ENCODE measurements at places on chromosomes 3 and 15.

DNA sequence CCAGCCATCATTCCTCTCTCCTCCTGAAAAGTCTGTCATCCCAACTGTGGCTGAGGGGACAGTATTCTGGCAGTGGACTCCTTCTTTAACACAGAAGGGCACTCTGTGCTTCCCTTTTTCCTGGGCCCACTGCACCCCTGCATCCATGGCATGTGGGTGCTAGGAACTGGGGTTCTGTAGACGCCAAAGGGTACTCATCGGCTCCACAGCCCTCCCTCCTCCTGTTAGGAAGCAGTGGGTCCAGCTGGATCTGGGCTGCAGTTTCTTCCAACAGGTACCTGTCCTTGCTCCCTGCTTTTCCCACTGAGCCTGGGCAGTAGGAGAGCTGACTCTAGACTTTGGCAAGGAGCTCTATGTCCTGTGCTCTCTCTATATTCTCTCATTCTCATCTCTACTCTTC is 6.4 kb upstream of the MANF start:
- DNase-seq: no peak

DNA sequence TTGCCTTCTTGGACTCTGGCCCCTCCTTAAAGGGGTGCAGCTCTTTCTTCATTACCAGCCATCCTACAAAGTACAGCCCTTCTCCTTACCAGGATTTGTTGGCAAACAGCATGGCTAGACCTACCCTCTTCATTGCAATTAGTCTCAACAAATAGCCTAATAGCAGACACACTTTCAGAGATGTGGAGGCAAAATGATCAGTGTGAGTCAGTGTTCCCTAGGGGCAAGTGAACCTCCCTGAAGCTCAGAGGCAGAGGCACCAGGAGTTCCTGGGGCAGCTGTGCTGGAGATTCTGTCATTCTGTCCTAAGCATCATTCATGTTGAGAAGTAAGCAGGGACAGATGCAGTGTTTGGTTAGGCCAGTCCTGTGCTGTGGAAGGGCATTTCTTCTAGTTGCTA is 14.6 kb upstream of the MECOM start:
- no peak for DNase-seq

DNA sequence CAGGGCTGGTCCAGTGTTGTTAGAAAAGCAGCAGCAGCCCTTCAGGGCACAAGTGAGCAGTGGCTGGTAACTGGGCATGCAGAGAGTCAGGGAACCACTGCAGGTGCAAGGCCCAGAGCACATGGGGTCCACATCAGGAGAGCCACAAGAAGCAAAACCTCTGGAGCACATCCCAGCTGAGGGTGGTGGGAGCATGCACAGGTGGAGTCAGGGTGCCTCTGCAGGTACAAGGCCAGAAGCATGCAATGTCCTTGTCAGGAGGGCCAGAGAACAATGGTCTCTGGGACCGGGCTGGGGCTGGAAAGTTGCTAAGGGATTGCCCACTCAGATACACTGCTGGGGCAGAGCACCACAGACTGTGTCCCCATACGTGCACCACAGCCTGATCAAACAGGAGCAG is 226.1 kb upstream of the UBE2E2 start:
- DNase-seq: no peak

GRCh38 chr3:117355566-117355965 is 646.0 kb downstream of the TUSC7 start:
- DNase-seq: peak; percentile 36

GRCh38 chr3:52792961-52793695 is 1.5 kb upstream of the ITIH3 start:
- DNase-seq: no peak

DNA sequence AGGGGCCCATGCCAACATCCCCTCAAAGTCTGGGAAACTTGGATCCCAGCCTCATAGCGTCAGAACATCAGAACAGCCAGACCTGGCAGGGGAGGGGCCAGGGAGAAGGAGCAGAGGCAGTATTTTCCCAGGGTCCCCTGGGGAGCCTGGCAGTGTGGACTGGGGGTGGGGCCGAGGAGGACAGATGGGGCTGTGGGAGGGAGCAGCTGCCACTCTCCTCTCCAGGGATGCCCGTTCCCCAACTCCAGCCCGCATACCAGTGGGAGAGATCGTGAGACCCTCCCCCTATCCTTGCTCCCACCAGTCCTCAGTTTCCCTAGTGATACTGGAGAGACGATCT is 6.5 kb upstream of the DNAJB8 start:
- no peak for DNase-seq

- no peak for DNase-seq
Observed at GRCh38 chr3:12890610-12891390, 49.4 kb upstream of the RPL32 start.

DNA sequence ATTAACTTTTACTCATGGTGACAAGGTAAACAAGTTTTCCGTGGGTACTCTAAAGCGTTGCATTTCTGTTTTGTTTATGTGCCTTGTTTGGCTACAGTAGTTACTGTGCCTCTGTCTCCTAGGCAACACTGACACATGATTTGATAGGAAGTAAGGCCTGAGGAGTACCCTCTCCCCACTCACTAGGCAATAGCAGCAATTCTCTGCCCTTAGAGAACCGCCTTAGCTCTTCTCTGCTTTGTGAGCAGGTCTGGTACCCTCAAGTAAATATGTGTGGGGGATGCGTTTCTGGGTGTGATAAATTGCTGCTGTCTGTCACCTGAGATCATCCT is at the start of gene IL5RA:
TSS of gene IL5RA (minus strand) at position 76 of the 332 bp plus-strand sequence. CDS start 5,390 bp downstream, outside the sequence.
- peak; percentile 35 for DNase-seq

DNA sequence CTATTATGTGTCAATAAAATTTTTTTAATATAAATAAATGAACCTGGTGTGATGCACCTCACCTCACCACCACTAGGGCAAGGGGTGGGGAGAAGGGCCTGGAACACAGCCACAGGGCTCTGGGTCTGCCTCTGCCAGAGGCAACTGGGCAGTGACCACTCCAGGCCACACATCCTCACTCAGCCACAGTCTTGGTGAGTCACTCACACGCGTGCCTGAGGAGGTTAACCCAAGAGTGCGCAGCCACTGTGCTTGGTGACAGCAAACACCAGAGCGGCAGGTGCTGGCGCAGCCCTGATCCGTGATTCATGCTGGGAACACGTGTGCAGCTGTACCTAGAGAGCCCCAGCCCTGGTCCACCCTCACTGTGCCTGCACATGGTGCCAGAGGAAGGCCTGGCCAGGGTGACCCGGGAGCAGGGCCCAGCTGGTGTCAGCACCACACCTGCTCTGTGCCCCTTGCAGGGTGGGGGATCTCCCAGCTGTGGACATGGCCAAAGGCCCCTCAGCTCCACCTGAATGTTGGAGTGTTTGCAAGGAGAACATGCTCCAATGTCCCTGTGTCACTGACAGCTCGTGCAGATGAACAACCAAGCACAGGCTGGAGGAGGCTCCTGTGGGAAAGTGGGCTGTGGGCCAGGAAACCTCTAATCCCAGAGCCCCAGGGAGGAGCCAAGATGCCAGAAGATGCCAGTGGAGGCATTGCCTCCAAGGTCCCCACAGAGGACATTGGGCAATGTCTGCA is 2.1 kb downstream of the SLC41A3 start:
- peak; percentile 21 for DNase-seq

- no peak for DNase-seq
Observed at GRCh38 chr3:27378331-27378730, 9.1 kb upstream of the NEK10 start.

DNA sequence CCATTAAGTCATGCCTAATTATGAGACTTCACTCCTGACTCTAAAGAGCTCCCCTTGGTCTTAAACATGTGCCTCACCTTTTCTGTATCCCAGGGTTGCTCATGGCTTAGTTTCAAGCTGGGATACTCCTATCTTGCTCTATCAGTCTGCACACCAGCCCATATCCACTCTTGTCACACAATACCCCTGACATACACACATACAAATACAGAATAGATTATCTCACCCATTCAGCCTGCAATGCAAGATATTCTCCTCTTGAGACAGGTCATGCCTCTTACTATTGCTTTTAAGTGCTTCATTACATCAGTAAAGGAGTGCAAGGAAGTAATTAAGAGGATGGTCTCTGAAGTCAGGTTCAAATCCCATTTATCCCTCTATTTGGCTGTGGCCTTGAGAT is 587.3 kb downstream of the IGSF11 start:
- no peak for DNase-seq

- DNase-seq: peak; percentile 74
Observed at GRCh38 chr3:72487078-72487765, 361.0 kb downstream of the SHQ1 start.

GRCh38 chr3:153162513-153163392 is 727 bp downstream of the RAP2B start:
- DNase-seq: no peak

DNA sequence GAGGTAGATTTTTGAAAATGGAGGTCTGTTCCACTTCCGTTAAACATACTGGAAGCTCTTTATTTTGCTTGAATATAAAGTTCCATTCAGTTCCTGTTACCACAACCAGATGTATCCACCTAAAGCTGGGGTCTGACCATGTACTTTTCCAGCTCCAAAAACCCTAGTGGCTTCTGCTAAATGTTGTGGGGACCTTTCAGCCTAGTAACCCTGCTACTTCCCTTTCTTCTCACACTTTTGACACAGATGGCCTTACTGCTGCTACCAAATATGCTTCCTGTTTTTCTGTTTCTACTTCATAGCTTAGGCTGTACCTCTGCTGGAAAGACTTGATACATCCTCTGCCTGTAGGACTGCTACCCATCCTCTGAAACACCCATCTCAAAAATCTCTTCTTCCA is 87.8 kb downstream of the COL6A6 start:
- DNase-seq: no peak

DNA sequence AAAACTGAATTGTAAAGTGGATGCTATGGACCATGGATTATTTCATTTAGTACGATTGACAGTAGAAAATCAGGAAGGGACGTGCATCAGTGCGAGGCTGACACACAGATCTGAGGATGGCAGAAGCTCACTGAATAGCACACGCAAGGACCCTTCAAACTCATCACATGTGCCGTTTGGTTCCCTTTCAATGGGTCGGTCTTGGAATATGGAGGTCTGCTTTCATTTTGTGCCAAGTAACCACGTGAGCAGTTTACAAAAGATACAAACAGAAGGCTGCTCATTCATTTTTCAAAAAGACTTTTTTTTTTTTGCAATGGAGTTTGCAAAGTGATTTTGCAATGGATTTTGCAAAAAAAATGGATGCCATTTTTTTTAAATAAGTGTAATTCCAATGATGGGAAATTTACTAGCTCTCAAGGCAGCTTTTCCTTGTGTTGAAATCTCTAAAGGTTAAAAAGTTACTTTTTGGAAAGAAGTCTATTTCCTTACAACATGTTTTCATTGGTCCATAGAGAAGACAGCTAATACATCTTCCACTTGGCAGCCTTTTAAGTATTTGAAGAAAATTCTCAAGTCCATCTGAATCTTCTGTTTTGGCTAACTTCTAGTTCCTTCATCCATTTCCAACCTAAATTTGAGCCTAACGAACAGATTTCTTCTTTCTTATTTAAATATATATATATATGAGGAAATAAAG is 392.3 kb upstream of the TPRG1 start:
- DNase-seq: no peak

- DNase-seq: no peak
Observed at GRCh38 chr3:100029689-100030088, 84.6 kb downstream of the FILIP1L start.

GRCh38 chr3:33083958-33084357 is 13.0 kb downstream of the GLB1 start:
- no peak for DNase-seq

DNA sequence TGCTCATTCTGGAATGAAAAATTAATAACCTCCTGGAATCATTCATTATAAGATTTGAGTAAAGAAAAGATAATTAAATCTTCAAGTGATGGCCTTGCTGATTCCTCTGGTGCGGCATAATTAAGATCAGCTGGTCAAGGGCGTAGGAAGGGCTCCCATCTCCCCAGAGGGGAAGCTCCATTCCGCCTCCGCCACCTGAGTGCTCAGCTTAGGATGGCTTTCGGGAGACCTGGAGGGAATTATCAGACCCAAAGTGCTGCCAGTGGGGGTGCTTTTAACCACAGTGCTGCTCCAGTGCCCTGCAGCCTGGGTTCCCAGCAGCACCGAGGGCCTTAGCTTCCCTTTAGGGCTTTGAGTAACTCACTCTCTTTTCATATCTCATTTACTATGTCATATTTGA is 556.6 kb upstream of the RGMA start:
- no peak for DNase-seq

GRCh38 chr15:70741677-70742293 is 21.6 kb downstream of the UACA start:
- peak; percentile 23 for DNase-seq

GRCh38 chr15:26879706-26880105 is 12.8 kb downstream of the GABRA5 start:
- no peak for DNase-seq

DNA sequence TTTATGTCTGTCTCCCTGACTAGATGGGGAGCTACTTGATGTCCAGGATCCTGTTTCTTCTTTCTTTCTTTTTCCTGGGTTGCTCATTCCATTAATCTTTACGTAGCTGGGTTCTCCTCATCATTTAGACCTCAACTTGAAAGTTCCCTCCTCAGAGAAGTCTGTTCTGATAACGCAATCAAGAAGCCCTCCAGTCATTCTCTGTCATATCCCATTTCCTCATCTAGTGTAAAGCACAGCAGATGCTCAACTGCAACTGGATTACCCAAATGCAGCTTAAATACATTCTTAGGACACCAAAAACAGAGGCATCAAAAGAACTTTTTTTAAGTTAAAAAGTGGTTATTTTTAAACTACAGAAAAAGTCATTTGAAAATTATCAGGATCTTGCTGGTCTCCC is 51.7 kb upstream of the ST3GAL6 start:
- DNase-seq: no peak

DNA sequence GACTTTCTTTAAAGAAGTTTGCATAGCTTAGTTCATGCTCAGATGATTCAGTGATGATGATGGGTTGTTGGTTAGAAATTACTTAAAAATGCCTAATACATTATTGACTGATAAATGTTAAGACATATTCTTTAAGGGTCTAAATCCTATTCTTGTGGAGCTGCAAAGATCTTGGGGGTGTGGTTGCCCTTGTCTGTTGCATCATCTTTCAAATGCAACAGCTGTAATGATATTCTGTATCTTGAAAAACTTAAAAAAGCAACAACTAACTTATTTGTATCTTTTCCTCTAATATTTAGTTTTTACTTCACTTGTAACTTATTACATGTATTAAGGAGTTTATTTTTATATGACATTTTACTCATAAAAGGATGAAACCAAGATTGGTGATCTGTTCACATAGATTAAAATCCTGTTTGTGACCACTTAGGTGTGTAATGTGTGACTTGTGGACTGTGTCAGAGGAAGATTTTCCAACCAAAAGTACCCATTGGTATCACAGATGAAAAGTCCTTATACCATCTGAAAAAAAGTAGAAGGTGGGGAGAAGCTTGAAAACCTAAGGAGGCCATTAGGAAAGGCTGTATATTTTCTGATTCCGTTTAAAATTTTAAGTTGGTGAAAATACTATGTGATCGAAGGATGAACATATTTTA is 142.8 kb downstream of the IGF1R start:
- DNase-seq: no peak

DNA sequence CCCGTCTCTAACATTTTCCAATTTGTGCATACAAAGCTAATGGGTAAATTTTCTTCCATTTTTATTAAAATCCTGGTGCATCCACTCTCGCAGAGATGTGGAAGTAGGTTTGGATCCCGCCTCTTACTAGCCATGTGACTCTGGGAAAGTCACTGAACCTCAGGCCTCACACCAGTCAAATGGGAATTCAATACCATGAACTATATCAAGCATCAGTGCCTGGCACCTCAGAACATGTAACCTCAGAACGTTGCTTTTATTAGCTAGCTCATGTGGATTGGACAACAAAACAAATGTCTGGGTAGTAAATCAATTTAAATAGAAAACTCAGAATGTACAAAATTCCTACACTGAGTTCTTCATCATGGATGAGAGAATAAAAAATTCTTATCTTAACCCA is 60.7 kb downstream of the ANXA2 start:
- DNase-seq: no peak

- peak; percentile 8 for DNase-seq
Observed at GRCh38 chr3:157354722-157355121, 81.9 kb upstream of the PTX3 start.

Measured in kidney glomerular epithelial cell (primary cell).